ENCODE measurements at places on chromosomes 5 and 9.

GRCh38 chr9:37037503-37038301, 3.6 kb upstream of the PAX5 start:
- no peak for DNase-seq

- DNase-seq: no peak
These were observed 345.0 kb downstream of the CWC27 start for GRCh38 chr5:65113771-65114170.

DNA sequence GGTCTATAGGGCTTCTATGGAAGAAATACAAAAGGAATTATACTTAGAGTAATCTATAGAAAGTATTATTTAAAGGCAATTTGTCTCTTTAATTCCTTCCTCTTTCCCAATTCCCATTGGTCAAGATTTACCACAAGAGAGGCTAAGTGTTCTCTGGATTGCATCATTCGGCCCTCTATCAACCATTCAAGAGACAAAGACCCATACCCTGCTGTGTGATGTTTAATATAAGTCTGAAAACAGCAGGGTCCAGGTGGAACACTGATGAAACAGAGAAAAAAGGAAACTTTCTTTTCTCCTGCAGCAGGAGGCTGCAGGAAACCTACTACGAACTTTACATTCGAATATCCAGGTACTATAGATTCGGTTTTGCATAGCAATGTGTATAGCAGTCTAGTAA, 323.4 kb downstream of the CHSY3 start:
- DNase-seq: no peak

DNA sequence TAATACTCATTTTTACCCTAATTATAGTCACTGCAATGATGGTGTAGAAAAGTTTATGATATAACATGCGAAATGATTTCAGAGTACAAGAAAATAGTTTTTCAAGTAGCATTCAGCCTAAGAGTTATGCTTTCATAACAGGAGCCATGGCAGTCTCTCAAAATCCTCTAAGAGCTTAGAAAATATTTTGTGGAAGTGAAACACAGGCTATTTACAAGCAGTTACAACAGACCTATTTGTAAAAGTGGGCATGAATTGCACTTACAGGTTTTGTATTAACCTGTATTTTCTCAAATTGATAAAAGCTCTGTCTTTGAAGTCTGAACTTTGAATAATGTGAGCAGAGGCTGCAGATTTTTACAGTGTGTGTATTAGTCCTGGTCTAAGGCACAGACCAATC, 523.3 kb downstream of the LRRC70 start:
- DNase-seq: no peak

- DNase-seq: no peak
These were observed 65.3 kb upstream of the PPP1R26 start for GRCh38 chr9:135414293-135414692.

- DNase-seq: no peak
These were observed 6.1 kb downstream of the GAS1 start for GRCh38 chr9:86941197-86941596.

GRCh38 chr9:130987738-130988399, 21.1 kb upstream of the LAMC3 start:
- no peak for DNase-seq

- DNase-seq: no peak
These were observed 4.5 kb downstream of the SNX30 start for GRCh38 chr9:112755016-112755427.

DNA sequence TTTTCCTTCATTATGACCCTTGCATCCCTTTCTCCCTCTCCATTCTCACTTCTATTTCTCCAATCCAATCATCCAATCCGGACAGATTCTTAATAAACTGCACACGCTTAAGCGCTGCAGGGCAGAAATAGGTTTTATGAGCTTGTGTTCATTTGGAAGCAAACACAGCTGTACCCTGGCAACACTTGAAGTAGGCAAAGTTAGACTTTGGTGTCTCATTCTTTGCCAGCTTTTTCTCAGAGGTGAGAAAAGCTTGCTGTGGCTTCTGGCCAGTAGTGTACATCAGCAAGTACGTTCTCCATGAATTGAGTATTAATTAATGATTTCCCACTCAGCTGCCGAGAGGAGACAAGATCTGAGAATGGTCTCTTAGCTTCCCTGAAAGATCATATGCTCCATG, 88.5 kb downstream of the FBXO4 start:
- no peak for DNase-seq

Data from activated CD4-positive, alpha-beta T cell treated with anti-CD3 and anti-CD28 coated beads, Interleukin-2, amount 50 U/mL, for 4 hours (primary cell).